RWPE1 (cell line): ENCODE measurements at places on chromosomes 11 and 22.
A peak's percentile ranks its signal among the peaks of the same experiment; 100 is the strongest.

- DNase-seq, result no peak
Measured at GRCh38 chr11:95547976-95548375, 241.6 kb downstream of the FAM76B start.

DNA sequence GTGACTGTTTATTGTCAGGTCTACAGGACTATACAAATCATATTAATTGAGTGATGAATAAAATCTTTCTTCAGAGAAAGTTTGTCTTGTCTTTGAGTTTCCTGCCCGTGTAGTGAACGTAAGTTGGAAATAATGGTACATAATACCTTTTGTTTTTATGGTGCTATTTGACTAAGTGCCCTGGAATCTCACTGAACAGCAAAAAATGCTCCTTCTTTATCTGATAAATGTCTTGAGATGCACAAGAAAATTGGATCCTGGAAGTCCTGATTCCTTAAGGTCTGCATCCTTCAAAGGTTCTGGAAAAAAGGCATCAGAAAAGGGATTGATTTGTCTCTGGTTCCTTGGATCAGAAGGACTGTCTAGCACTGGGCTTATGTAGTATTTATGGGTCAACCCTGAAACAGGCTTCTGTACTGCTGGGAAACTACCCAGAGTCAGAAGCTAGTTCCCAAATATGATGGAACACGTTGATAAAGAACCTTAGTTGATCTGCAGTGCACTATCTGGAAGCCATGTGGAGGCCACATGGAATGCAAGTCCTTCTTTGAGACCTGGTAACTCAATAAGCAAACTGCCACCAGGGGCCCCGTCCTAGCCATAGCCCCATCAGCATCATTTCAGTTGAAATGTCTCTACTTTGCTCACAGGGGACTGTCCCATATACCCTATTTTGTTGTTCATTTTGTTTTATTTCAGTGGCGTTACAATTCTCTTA, 100.6 kb upstream of the CD44 start:
- no peak for DNase-seq

- DNase-seq, result peak; percentile 50
Measured at GRCh38 chr11:95344932-95345642, 114.1 kb upstream of the SESN3 start.

- no peak for DNase-seq
Measured at GRCh38 chr11:69409812-69410645, 71.4 kb upstream of the LINC01488 start.

GRCh38 chr22:25493794-25494193, 70.7 kb upstream of the GRK3 start:
- no peak for DNase-seq

DNA sequence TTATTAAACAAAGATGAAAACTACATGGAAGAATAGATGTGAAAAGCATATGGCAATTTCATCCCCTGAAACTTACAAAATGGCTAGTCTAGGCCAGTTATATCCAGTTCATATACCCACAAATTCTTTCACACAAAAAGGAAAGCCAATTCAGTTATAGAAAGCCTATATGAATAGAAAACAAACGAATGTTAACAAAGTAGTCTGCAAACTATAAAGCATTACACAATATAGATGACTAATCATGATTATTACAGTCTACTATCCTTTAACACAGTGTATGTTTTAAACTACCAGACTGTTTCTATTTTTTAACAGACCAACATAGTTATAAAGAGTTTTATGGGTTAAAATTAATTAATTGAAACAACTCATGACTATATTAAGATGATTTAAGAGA, 12.1 kb downstream of the DCUN1D5 start:
- DNase-seq, result peak; percentile 26

- no peak for DNase-seq
Measured at GRCh38 chr11:75548595-75549272, 13.3 kb upstream of the SERPINH1 start.

GRCh38 chr22:30566125-30566524, 8.3 kb downstream of the GAL3ST1 start:
- no peak for DNase-seq

- no peak for DNase-seq
Measured at GRCh38 chr22:38613588-38613987, 42.6 kb downstream of the FAM227A start.
